ENCODE measurements at places on chromosomes 3 and 15. TPM values are rescaled to one million over a fixed set of nuclear protein-coding genes. Genes with fewer than 3 reads are reported as not detected.

The MUC20 gene
- 0.19 TPM for polyA plus RNA-seq

The HACD3 gene
- polyA plus RNA-seq: 104 TPM

The MAGI1 gene
- polyA plus RNA-seq: 14.2 TPM

The MAP1A gene
- polyA plus RNA-seq: 48.5 TPM

The GPR160 gene
- polyA plus RNA-seq: 0.07 TPM

The PRR20G gene
- polyA plus RNA-seq: not detected

The CACNA1D gene
- 0.07 TPM for polyA plus RNA-seq

The CCDC39 gene
- not detected for polyA plus RNA-seq

The PRKCD gene
- 13.6 TPM for polyA plus RNA-seq

The DUOX1 gene
- polyA plus RNA-seq: not detected

The EBLN2 gene
- 3.2 TPM for polyA plus RNA-seq

The SEMA7A gene
- 7.5 TPM for polyA plus RNA-seq

The SNX22 gene
- 0.10 TPM for polyA plus RNA-seq

The SLC2A2 gene
- not detected for polyA plus RNA-seq

The LRRN1 gene
- not detected for polyA plus RNA-seq

The SLC22A14 gene
- polyA plus RNA-seq: not detected

The TM4SF4 gene
- 0.29 TPM for polyA plus RNA-seq

The CADM2 gene
- not detected for polyA plus RNA-seq

The REC114 gene
- not detected for polyA plus RNA-seq

The SPATA12 gene
- polyA plus RNA-seq: not detected

The SERINC4 gene
- not detected for polyA plus RNA-seq

The AQP9 gene
- not detected for polyA plus RNA-seq

The TIGIT gene
- not detected for polyA plus RNA-seq

The GREM1 gene
- 2,326 TPM for polyA plus RNA-seq

The DPPA2 gene
- not detected for polyA plus RNA-seq

The NANOGP8 gene
- 0.15 TPM for polyA plus RNA-seq

The ALDH1A2 gene
- polyA plus RNA-seq: 0.68 TPM

The BCHE gene
- polyA plus RNA-seq: 2.4 TPM

The MED12L gene
- 0.26 TPM for polyA plus RNA-seq

The RPN1 gene
- 403 TPM for polyA plus RNA-seq

The UBAP1L gene
- polyA plus RNA-seq: 0.46 TPM

Data from AG04450 (cell line).